Activated CD8-positive, alpha-beta T cell treated with anti-CD3 and anti-CD28 coated beads for 36 hours (primary cell): ENCODE measurements at places on chromosomes 1 and 21. TPM values are rescaled to one million over a fixed set of nuclear protein-coding genes. Genes with fewer than 3 reads are reported as not detected.

Gene CHD5
- 0.61 TPM for total RNA-seq

DNA sequence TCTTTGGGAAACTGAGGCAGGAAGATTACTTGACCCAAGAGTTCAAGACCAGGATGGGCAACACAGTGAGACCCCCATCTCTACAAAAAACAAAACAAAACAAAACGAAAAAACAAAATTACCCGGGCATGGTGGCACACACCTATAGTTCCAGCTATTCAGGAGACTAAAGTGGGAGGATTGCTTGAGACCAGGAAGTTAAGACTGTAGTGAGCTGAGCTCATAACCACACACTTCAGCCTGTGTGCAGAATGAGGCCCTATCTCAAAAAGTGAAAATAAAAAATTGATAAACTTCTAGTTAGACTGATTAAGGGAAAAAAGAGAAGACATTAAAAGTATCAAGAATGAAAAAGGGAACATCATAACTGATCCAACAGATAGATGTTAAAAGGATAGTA, 154.0 kb downstream of the RHOU start:
- no peak for DNase-seq

- DNase-seq: no peak
These were observed 21.3 kb downstream of the HMGCS2 start for GRCh38 chr1:119747451-119747850.

- peak; percentile 46 for DNase-seq
These were observed 20.4 kb upstream of the UBXN10 start for GRCh38 chr1:20165522-20165951.

DNA sequence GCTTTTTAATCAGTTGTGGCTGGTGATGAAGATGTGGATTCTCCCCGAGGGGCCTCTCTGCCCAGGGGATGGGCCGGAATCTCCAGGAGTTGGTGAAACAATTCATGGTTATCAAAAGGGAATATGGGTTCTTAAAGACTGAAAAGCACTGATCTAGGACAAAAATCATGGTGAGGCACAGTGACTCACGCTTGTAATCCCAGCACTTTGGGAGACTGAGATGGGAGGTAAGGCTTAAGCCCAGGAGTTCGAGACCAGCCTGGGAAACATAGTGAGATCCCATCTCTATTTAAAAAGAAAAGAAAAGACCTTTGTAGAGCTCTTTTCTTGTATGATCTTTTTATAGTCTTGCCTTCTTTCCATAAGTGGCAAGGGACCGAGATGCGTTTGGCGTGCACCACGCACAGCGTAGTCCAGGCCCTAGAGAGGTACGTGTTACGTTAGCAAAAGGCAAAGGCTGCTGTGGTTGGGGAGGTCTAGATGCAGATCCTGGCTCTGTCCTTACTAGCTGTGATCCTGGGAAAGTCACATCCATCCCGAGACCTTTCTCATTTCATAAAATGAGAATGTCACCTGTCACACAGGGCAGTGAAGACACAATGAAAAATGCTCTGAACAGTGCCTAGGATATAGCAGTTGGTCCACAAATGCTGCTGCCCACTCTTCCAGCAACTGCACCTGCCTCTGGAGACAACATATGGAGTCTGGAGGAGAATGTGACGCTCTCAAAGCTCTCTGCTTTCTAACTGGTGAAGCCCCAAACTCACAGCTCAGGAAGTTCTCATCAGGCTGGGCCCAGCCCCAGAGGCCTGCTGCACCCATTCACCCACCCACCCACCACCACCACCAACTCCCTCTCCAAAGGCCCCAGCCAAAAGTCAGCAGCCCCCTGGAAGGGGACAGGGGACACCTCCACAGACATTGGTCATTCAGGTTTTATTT, 54.8 kb downstream of the KIF21B start:
- no peak for DNase-seq

DNA sequence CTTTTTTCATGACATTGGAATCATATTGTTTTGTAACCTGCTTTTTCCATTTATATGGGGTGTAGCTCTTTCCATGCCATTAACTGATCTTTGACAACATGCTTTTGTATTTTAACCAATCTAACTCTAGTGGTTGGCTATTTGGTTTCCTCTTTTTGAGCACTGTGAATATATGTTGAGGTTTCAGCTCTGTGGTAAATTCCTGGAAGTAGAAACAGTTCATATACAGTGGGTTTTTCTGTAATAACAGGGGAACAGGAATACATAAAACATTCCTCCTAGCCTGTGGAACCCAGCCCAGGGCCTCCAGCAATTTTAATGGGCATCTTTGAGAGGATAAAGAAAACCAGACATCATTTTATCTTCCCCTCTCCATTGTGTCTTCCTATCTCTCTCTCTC, 17.4 kb downstream of the AZIN2 start:
- DNase-seq: no peak

DNA sequence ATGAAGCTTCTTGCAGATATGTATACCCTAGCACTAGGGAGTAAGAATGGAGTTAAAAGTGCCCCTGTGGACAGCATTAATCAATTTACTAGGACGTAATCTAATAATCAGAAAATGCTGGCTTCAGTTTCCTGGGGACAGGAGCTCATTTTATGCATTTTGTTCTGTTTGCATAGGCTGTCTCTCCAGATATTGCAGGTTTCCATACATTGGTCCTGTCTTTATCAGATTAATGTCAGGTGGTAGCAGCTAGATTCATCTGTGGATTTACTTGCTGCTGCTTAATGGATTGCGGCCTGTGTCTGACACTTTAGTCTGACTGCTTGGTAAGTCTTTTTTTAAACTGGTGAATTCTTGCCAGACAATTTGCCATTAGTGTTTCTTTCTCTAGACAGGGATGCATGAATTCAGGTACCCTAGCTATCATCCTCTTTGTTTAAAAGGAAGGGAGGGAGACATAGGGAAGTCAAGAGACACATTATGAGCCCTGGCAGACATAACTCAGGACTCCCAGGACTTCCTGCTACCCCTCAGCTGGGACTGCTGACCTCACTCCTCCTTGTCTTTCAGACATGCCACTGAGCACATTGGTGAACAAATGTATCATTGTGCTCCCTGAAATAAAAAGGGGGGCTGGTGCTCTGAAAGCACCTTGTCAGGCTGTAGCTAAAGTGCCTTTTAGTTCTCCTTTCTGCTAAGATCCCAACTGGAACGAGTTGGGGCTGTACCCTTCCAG, 47.7 kb downstream of the NOS1AP start:
- no peak for DNase-seq

DNA sequence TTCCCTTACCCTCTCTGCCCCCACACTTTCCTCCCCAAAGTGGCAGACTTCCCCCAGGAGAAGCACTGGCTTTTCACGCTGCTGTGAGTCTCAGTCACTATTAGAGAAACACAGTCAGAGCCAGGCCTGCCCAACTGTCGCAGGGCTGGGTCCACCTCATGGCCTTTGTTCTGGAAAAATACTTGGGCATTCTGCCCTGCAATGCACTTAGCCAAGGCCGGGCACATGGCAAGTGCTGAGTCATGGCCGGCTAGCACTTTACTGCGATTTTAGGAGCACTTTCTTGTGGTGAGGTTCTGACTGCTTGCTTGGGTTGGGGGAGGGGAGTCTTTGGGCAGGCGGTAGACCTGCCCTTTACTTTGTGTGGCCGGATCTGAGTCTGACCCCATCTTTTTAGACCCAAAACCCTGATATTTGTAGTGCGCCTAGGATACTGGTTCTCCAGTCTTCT, 7.7 kb downstream of the EPHX1 start:
- DNase-seq: peak; percentile 22

DNA sequence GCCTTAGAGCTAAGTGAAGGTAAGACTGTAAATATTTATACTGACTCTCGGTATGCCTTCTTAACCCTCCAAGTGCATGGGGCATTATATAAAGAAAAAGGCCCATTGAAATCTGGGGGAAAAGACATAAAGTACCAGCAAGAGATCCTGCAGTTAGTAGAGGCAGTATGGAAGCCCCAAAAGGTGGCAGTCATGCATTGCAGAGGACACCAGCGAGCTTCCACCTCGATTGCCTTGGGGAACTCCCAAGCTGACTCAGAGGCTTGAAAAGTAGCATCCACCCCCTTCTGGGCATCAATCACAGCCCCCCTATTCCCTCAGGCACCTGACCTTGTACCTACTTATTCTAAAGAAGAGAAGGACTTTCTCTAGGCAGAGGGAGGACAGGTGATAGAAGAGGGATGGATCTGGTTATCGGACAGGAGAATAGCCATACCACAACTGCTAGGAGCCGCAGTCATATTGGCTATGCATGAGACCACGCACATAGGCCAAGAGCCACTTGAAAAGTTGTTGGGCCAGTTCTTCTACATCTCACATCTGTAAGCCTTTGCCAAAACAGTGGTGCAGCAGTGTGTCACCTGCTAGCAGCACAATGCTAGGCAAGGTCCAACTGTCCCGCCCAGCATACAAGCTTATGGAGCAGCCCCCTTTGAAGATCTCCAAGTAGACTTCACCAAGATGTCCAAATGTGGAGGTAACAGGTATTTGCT, 19.4 kb downstream of the PLA2G2F start:
- DNase-seq: peak; percentile 63

Gene CFAP74
- total RNA-seq: 0.38 TPM

GRCh38 chr1:88684482-88685258, 597 bp downstream of the PKN2 start:
- peak; percentile 79 for DNase-seq

Gene LRRC7
- 0.29 TPM for total RNA-seq

- peak; percentile 90 for DNase-seq
These were observed at the start of gene C1orf216 for GRCh38 chr1:35718492-35719336. Gene C1orf216, minus strand, starts transcription at chr1:35718884. Its CDS starts 2,563 bp downstream, at chr1:35716321.

- no peak for DNase-seq
These were observed 78.0 kb upstream of the TNFSF18 start for GRCh38 chr1:173128742-173129141.

Gene SYT11
- total RNA-seq: 8.7 TPM

Gene RUNX1
- 19.0 TPM for total RNA-seq

Gene RNF223
- not detected for total RNA-seq

DNA sequence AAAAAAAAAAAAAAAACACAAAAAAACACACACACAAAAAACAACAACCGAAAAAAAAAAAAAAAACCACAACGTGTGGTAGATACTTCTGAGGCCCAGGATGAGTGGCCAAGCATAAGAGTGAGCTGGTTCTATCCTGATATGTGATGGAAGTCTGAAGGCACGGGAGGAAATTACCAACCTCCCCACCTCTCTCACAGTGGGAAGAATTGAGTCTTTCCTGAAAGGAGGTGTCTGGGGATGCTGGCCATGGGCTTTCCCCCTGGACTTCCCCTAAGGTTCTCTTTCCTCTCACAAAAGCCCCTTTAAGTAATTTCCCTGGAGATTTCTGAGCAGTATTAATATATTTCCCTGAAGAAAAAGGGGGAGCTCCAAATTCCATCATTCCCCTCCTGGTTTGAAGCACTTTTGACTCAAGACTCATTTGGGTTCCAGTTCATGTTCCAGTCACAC, 5.2 kb downstream of the TMCC2 start:
- DNase-seq: no peak

GRCh38 chr1:46931151-46931550, 10.1 kb downstream of the CYP4A11 start:
- DNase-seq: no peak

GRCh38 chr1:27572019-27572678, 31.8 kb downstream of the AHDC1 start:
- DNase-seq: no peak

Gene OPRD1
- total RNA-seq: 0.02 TPM

GRCh38 chr1:995665-996633, 3.9 kb downstream of the HES4 start:
- no peak for DNase-seq

Gene KCNJ15
- total RNA-seq: 0.43 TPM

DNA sequence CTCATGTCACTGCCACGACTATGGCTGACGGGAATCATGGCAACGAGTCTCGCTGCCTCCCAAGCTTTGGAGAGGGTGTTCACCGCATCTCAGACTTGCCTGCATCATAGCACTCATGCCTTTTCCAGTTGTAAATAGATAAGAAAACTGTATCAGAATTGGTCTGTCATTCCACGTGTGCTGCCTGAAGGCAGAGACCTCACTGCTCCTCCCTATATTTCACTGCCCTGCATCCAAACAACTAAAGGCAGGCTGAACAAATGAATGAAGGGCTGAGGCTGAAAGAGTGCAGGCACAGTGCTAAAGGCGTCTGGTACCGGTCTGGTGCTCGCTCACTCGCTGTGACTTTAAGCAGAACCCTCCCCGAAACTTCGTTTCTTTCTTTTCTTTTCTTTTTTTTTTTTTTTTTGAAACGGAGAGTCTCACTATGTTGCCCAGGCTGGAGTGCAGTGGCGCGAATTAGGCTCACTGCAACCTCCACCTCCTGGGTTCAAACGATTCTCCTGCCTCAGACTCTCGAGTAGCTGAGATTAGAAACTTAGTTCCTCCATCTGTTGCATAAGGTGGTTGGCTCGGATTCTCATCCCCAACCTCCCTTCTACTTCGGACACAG, 542 bp downstream of the EIF2B3 start:
- no peak for DNase-seq

GRCh38 chr1:225651376-225651871, 1.5 kb downstream of the ENAH start:
- DNase-seq: no peak

- DNase-seq: no peak
These were observed 16.2 kb downstream of the KCTD3 start for GRCh38 chr1:215583185-215583749.

DNA sequence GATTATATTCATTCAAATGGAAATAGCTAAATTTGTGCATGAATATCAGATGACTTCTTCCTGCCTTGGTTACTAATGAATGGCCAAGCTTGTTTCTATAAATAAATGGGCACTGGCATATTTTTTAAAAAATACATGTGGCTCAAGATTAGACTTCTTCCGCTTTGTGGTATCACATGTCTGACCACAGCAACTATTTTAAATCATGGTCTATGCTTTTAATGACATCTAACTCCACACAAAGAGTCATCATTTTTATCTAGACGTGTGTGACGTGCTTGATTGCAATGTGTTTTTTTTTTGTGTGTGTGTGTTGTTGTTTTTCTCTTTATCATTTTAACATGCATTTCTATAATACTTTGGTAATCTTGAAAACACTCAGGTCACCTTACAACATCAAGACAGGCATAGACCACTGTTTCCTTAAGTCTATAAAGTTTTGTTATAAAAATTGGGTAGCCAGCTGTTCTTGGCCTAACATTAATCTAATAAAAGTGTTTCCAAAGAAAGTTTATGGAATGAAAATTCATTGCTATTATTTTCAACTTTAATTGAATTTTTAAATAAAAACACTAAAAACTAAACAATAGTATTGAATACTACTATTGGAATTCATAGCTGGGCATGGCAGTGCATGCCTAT, 29.5 kb downstream of the RGS1 start:
- DNase-seq: no peak
